ENCODE measurements at places on chromosomes 3 and 15.

DNA sequence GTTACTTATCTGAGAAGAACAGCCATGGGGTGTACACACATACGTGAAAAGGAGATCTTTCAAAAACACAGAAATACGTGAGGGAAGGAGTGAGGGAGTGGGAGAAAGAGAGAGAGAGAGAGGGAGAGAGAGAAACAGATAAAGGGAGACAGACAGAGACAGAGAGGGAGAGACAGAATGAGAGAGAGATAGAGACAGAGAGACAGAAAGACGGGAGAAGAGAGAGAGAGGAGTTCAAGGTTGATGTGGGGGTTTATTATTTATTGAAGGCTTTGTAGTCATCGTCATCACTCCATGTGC is 64.0 kb downstream of the CHST2 start:
- DNase-seq, result no peak

DNA sequence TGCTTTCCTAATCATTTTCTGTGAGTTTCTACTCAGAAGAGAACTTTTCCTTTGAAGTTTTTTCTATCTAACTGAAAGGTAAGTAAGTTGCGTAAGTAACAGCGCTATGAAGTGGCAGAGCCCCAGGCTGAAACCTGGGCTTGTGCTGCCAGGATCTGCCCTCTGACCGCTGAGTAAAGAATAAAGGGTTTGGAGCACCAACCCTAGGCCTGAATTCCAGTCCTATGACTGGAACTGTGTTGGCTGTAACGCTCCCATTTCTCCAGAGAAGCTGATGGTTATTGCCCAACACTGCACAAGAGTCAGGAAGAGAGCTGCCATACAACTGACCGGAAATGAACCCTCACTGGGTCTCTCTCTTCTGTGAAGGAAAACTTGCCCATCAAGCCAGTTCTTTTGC is 87.0 kb downstream of the FOXB1 start:
- DNase-seq, result no peak

GRCh38 chr3:38521391-38521987 is 25.3 kb downstream of the EXOG start:
- DNase-seq, result peak; percentile 71

DNA sequence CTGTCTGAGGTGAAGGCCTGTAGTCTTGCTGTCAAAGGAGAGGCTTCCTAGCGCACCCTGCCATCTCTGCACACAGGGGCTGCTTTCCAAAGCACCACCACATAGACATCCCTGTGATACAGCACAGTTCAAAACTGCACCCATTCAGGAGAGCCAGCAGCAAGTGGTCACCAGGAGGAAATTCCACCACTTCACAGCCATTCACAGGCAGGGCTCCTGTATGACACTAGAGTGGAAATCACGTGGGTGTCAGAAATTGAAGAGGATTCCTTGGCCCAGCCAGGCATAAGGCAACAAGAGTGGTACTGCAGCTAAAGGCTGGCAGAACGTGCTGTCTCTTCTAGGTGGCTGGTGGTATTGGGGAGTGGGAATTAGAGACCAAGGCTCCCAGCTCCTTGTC is 102.8 kb downstream of the RFTN1 start:
- peak; percentile 47 for DNase-seq

GRCh38 chr15:70071799-70072198 is 25.9 kb downstream of the TLE3 start:
- no peak for DNase-seq

DNA sequence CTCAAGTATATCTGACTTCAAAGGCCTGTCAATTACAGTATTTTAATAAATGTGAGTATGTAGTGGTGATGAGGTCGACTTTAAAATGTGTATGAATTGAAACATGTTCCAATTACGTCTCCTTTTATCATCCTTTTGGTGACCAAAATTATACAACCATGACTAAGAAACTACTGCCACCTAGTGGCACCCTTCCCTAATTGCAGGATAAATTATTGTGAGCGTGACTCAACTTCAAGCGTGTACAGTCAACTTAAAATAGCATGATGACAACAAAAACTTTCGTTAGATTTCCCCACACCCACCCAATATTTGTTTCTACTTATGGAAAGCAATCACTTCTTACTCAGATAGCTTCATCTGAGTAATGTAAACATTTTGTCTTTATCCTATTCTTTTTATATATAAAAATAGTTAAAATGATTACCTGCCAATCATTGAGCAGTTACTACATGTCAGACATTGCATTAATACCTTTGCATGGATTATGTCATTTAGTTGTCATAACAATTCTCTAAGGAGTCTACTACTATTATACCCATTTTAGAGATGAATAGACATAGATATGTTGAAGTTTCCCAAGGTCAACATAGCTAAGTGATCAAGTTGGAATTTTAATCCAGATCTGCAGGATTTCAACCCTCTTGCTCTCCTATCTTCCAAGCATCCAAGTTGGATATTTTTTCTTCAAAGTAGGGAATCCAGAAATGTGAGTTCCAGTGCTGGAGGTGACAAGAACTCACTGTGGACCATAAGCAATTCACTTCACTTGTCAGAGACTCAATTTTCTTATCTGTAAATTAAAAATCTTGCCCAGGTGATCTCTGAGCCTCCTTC is 106.0 kb downstream of the MEX3B start:
- peak; percentile 67 for DNase-seq
